Islet precursor cell (in vitro differentiated cells): ENCODE measurements at places on chromosomes 3 and 15.

DNA sequence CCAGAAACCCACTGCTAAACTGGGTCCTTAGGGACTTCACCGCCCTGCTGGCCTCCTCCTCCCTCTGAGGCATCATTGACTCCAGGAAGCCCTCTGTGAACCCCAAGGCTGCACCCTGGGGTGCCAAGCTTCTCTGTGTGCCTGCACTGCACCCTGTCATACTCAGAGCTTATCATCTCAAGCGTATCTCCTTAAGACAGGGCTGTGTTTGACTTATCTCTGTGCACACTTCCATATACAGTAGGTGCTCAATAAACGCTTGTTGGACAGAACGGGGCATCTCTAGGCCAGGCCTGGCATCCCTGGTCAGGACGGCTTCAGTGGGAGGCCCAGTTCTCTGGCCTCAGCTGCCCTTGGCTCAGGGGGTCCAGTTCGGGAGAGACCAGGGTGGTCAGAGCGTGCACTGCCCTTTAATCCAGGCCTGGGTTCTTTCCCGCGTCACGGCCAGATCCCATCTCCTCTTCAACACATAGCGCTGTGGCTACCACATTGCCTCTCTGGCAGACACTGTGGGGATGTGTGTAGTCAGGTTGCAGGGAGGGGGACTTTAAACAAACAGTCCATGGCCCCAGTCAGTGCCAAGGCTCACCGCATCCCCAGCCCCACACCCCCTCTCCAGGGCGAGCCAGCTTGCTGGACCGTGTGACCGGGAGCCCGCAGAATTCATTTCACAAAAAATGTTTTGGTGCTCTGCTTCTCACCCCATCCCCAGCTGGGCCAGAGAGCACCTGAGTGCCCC is 33.4 kb downstream of the MAGEF1 start:
- DNase-seq: no peak

- DNase-seq: no peak
These were observed 211.9 kb downstream of the LRRN1 start for GRCh38 chr3:4011166-4011565.

DNA sequence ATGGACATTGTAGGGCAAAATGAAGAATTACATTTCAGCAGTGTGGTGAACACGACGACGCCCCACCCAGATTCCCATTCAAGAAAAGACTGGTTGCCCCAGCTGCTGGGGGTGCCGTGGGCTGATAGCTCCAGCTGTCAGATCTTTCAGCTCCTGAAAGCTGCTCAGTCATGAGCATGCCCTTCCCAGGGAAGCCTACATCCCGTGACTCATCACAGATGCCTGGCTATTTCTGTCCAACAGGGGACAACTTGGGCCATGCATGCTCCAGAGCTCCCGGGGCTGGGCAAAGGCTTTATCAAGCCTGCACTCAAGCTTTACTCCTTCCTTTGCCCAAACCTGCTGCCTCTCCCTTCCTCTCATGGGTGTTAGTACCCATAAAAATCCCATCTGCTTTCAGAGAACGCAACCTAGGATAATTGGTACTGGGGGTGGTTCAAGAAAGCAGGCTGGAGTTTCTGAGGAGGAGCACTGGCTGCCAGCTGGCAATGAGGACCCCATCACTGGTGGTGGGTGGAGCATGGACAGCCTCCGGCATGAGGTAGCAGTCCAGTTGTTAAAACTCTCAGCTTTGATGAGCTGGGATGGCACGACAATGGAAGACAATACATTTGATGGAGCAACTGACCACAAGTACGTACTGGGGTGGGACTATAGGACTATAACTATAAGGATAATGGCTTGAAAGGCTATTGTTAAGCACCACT is 16.4 kb upstream of the ST8SIA2 start:
- peak; percentile 73 for DNase-seq

GRCh38 chr3:161577662-161578061 is 81.1 kb downstream of the OTOL1 start:
- DNase-seq: no peak

DNA sequence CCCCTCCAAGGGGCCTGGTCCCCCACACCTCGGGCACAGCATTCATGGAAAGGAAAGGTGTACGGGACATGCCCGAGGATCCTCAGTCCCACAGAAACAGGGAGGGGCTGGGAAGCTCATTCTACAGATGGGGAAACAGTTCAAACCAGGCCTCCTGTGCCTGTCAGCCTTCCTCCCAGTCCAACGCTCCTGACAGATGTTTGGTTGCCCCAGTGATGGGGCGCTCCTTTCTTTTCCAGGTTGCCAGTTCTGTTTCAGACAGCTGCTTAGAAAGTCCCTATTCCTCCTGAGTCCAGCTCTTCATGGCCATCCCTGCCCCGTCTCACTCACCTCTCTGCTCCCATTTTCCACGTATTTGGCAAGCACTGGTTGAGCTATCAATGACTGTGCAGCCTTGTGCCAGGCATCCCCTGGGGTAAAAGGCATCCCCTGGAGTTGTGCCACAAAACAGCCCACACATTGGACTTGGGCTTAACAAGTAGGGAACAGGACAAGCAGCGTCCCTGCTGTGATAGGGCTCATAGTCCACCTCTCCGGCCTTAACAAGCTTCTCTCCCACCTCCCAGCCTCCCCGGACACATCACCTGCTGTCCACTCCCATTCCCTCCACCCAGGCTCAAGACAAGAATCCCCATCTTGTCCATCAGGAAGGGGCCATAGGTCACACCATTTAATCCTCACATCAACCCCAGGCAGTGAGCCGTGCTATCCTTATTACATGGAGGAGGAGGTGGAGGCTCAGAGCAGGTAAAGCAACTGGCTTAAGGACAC is 6.6 kb downstream of the OXTR start:
- peak; percentile 40 for DNase-seq

- DNase-seq: no peak
These were observed 15.4 kb downstream of the EDC3 start for GRCh38 chr15:74680456-74680855.

- no peak for DNase-seq
These were observed 65.9 kb downstream of the IGF2BP2 start for GRCh38 chr3:185758912-185759311.

DNA sequence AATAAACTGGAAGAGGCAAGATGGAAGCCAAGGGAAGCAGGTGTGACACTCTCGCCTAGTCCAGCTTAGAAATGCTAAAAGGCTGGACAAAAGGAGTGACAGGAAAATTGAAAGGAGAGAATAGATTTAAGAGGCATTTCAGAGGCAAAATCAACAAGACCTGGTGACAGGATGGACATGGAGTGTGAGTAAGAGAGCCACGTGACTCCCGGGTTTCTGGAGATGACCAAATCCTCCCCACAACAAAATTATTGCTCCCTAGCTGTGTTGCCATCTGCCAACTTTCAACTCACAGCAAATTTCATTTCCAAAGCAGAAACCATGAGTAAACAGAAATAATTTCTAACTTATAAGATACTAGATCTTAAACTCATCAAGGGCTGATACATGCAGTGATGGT is 52.6 kb downstream of the MTHFS start:
- DNase-seq: no peak

DNA sequence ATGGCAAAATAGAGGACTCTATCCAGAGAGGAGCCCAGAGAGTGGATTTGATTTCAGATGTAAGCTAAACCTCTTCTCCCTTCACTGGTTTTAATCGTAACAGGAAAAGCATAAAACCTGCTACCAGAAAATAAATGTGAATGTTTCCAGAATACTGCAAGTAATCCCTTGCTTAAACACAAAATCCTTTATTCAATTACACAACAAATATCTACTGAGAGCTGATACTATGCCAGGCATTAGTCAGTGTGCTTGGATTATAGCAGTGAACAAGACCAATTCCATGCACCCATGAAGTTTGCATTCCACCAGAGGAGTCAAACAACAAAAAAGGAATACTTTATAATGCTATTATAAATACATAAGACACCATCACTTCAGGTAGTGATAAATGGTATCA is 15.1 kb downstream of the AVEN start:
- no peak for DNase-seq

DNA sequence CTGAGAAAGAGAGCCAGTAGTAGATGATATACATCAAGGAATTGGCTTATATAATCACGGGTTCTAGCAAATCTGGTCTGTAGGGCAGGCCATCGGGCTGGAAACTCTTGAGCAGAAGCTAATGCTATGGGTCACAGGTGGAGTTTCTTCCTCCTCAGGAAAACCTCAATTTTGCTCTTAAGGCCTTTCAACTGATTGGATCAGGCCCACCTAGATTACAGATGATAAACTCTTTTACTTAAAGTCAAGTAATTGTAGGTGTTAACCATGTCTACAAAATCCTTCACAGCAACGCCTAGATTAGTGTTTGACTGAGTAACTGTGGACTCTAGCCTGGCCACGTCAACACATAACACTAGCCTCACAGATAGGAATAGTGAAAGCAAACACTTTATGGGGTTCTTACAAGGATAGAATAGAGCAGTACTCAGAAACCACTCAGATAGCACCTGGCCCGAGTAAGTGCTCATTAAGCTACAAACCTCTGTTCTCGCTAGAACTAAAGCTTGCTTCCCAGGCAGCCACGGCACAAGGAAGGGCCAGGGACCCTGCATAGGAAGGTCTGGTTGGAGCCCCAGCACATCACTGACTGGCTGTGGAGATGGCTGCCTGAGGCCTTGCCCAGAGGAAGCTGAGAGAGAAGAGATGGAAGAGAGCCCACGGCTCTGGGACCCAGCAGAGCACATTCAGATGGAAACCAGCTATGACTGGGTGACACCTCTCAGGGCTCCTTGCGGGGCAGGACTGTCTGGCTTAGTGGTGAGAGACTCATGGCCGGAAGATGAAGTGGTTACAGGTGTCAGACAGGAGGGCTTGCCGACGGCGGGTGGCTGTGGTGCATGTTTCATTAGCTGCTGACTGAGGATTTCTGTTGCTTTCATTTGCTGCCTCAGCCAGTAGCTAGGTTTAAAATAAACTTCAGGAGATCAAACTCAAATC is 202.5 kb upstream of the TLE3 start:
- no peak for DNase-seq

GRCh38 chr3:150411106-150411460 is 3.0 kb downstream of the TSC22D2 start:
- DNase-seq: no peak

DNA sequence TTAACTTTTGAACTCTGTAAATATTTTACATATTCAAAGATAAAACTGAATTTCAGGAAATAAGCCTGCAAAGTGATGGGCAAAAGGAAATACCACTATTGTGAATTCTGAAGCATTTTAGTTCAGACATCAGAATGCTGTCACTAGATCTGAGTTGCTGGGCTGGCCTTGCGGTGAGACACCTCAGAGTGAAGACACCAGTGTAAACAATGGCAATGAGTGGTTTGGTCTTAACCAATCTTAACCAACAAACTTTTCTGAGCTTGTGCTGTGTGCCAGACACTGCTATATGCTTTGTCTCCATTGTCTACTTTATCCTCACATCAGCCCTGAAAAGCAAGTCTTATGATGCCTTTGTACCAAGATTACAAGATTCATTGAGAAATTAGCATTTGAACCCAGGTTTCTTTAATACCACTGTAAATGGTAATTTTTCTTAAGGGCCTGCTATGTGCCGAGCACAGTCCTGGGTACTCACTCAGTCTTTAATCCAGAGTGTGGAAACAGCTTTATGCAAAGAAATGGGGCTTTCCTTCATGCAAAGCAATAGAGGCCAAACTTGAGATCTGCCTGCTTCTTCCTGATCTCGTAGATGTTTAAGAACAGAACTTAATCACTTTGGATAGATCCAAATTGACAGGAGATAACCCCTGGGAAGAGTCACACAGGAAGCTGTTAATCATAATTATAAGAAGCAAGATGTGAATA is 55.0 kb downstream of the TMEM39A start:
- no peak for DNase-seq

GRCh38 chr15:56568466-56569167 is 103.7 kb upstream of the MNS1 start:
- DNase-seq: no peak

GRCh38 chr3:7285505-7285904 is 424.6 kb downstream of the GRM7 start:
- DNase-seq: no peak

- DNase-seq: no peak
These were observed 150.9 kb downstream of the FBN1 start for GRCh38 chr15:48494631-48495030.

GRCh38 chr3:87491843-87492242 is 215.5 kb upstream of the POU1F1 start:
- no peak for DNase-seq

- DNase-seq: no peak
These were observed 218.5 kb downstream of the ITPR1 start for GRCh38 chr3:4711680-4711992.

GRCh38 chr3:66133050-66133757 is 87.6 kb upstream of the SLC25A26 start:
- DNase-seq: no peak

- DNase-seq: peak; percentile 80
These were observed 4.3 kb downstream of the RBP1 start for GRCh38 chr3:139534992-139535879.

GRCh38 chr15:58558777-58559176 is 127.0 kb downstream of the LIPC start:
- DNase-seq: peak; percentile 7
